ENCODE measurements at places on chromosomes 12 and 14.

- DNase-seq: peak; percentile 71
These were observed 45.5 kb upstream of the FAR2 start for GRCh38 chr12:29103539-29103974.

DNA sequence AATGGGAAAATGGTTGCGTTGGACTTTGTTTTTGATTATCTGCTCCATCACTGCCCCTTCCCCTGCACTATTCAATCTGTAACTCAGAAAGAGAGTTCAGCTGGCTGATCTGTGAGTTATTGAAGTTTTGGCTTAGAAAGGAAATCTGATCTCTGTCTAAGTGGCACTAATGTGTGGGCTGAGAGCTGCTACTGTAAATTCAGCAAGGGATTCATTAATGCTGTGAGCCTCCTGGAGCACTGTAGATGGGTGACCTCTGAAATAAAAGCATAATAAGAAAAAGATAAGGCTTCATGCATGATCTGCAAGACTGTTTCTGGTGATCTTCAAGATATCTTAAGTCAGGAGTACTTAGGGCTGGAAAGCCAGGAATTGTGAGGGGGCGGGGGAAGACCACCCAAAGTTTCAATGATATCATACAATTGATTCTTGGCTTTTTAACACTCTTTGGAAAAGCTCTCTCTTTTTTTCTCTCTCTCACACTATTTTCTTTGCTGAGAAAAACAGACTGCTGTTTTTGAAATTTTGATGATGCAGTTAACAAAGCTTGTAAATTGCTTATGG is 101.1 kb downstream of the C12orf75 start:
- DNase-seq: no peak

DNA sequence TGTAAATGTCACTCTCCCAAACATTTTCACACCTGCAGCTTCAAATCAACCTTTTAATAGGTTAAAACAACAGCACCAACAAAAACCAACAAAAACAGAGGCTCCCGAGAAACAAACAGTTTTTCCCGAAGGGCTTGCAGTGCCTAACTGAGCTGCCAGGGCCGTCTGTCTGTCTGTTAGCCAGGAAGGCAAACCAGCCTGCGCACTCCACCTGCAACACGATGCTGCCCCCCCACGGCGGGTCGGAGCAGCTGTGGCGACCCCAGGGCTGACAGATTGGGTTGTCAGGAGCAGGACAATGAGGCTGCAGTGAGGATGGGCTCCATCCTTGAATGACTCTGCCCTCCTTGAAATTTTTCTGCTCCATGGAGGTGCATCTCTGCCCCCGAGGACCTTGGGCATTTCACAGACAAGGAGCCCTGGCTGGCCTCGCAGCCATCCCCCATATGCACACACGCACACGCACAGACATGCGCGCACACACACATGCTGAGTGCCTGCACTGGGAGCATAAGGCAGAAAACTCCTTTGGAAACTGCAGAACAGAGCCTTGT is 2.6 kb downstream of the RTL1 start:
- no peak for DNase-seq

DNA sequence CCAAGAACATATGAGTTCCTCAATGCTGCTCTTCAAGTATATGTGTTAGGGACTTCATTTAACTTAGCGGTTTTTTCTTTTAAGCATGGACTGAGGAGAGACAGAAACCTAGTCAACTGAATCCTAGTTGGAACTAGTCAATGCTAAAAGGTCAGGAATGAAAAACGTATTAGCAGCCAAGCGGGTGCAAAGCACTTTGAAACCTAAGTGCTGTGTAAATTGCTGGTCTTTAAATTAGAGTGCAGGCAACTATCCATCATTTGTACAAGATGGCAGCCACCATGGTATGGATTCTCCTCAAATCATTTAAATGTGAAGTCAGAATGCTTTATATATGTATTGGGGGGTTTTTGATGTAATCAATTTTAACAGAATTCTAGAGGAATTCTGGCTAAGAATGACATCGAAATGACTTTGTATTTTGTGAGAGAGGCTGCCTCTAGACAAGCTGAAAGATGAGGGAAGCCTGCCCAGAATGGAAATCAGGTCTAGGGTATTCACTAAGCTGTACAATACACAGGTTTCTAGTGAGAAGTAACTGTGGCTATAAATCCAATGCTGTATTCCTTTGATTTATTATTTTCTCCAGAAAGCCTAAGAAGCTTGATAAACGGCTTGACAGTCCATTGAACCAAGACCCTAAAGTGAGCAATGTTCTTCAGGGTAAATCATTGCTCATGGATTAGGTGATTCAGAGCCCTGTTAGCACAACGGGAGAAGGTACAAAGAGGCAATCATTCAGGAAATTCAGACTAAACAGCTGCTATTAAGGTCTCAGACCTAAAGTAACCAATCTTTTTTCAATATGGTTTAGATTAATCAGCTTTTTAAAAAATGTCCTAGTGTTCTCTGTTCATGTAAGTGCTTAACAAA is 198.8 kb downstream of the ANO2 start:
- DNase-seq: no peak

DNA sequence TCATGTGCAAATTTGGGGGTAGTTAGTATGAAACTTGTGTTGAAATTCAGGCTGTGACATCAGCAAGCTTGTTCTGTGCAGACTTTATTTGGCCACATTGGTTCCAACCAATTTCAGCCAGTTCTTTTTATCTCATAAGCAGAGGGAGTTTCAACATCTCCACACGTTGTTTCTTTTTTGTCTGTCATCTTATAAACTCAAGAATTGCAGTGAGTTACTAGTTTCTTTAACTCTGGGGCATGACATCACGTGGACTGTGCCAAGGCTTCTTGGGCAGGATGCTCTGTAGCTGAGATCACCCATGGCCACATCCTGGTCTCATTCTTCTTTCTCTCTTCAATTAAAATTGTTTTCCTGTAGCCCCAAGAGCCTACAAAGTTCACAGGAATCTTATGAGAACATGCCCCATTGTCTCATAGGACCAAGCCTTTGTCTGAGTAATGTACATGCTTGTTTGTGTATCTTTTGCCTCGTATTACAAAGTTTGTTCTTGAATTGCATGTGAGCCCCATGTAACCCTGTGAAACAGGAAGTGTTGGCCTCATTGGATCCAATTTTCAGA is 982.0 kb upstream of the TMEM132C start:
- DNase-seq: no peak

DNA sequence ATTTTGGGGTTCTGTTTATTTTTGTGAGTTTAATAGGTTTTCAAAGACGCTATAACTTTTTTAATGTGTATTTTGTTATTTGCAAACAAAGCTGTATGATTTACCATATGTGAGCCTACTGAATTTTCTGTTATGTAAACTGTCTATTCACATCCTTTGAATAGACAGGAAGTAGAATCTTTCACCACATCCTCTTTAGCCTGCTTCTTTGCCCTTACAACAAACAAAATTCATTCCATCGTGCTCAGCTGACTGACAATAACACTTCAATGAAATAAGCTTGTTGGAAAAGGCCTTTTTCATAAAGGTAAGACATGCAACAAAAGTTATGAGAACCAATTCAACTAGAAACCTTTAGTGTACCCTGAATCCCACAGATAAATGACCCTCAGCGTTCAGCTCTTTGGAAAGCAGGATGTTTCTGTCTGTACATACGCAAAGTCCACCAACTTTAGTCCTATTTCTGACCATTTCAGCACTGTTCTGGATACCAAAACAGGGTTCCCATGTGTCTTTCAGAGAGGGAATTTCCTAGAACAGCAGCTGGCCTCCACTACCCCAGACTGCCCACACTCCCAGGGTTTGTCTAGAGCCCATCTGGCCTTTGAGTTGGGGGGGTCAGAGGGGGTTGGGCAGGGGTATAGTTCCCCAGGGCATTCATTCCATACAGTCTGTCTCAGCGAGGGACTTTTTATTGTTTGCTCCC is 71.3 kb downstream of the DUSP6 start:
- DNase-seq: no peak

GRCh38 chr14:77377502-77377844 is 294 bp downstream of the SAMD15 start:
- no peak for DNase-seq

GRCh38 chr12:597926-598568 is 65.2 kb downstream of the NINJ2 start:
- no peak for DNase-seq

GRCh38 chr12:19819231-19819630 is 379.9 kb downstream of the AEBP2 start:
- no peak for DNase-seq

DNA sequence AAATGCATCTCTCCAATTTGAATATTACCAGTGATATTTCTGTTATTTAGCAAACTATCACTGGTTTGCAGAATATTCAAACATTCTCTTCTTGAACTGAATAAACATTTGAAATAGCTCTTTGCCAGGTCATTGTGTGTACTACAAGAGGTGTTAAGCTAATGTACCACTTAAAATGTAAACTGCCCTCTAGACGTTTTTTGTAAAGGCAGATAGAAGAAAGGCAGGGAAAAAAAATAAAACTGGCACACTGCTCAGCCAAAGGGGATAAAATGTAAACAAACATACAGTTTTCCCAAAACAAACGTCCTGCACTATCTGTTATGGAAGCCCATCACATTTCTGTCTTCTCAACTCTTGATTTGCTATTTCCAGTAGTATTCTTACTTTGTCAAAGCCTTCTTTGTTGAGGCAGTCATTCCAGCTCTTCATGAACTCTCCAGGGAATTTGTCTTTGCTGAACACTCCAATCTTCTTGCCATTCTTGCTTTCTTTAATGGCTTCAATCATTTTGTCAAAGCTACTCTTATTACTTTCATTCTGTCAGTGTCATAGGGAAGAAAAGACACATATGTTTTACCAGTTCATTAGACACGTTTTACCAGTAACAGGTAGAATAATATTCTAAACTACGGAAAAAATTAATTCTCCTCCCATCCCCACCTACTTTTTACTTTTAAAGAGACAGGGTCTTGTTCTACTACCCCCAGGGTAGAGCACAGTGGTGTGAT is 13.7 kb downstream of the SUPT16H start:
- DNase-seq: no peak

- DNase-seq: no peak
These were observed 85.2 kb downstream of the TMTC3 start for GRCh38 chr12:88227263-88227662.

DNA sequence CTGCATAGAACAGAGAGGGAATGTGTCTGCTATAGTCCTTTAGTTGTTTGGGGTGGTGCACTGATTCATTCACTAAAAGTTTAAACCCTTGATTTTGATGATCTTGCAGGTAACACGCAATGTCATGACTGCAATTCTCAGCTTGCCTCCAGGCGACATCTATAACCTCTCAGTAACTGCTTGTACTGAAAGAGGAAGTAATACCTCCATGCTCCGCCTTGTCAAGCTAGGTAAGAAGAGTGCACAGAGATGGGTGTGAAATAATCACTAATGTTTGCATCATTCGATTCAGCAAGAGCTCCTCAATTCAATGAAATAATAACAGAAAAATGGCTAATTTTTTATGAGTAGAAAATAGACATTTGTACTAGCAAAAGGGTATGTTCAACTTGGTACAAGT is 203.7 kb downstream of the PTPRO start:
- DNase-seq: peak; percentile 82

GRCh38 chr12:47705566-47706425 is at the start of gene RPAP3:
Gene RPAP3, minus strand, starts transcription at chr12:47706030. Its CDS starts 3,190 bp downstream, at chr12:47702840.
- DNase-seq: peak; percentile 66

GRCh38 chr14:76808011-76808410 is 4.7 kb downstream of the ANGEL1 start:
- no peak for DNase-seq

DNA sequence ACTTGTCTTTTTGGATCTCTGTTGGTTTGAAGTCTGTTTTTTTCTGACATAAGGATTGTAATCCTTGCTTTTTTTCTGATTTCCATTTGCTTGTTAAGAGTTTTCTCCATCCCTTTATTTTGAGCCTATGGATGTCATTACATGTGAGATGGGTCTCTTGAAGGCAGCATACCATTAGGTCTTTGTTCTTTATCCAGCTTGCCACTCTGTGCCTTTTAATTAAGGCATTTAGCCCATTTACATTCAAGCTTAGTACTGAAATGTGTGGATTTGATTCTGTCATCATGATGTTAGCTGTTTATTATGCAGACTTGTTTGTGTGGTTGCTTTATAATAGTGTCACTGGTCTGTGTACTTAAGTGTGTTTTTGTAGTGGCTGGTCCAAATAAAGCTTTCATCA is 100.0 kb downstream of the CCDC91 start:
- no peak for DNase-seq

DNA sequence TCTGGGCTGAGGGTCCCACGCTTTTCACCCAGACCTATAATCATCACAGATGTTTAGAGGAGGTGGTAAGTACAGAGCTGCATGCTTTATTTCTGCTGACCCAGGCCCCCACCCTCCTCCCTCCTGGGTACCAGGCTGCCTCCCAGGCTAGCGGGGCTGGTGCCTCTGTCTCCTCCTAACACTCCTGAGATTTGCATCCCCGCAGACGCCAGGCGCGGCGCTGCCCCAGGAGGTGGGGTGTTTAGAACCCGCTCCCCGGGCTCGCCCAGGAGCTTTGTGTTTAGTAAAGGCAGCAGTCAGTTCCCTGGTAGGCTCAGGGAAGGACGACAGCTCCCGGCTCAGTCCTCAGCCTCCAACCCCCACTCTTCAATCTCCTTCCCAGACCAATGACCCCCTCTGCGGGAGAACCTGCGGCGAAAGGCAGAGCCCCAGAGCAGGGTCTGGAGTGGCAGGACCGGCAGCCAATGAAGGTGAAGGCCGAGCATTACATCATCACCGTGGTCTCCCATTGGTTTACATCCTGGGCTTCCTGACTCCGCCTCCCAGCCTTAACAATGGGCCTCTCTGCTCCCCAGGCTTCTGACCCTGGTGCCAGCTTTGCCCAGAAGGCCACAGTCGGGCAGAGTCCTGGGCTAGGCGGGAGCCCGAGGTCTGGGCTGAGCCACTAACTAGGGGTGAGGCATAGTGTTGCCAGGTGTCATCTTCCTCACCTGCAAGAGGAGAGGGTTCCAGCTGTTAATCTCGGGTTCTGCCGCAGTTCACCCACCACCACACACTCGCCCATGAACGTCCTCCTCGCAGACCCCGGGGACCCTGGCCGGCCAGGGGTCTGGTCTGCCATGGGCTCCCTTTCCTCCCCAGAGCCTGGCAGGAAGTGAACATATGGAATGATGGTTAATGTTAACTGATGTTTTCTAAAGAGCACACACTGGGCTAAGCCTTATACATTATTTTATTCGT is 57.5 kb downstream of the CALM1 start:
- no peak for DNase-seq

- no peak for DNase-seq
These were observed 9.9 kb downstream of the PEBP1 start for GRCh38 chr12:118145798-118146156.

- DNase-seq: no peak
These were observed 63.6 kb upstream of the PWP1 start for GRCh38 chr12:107622001-107622400.

DNA sequence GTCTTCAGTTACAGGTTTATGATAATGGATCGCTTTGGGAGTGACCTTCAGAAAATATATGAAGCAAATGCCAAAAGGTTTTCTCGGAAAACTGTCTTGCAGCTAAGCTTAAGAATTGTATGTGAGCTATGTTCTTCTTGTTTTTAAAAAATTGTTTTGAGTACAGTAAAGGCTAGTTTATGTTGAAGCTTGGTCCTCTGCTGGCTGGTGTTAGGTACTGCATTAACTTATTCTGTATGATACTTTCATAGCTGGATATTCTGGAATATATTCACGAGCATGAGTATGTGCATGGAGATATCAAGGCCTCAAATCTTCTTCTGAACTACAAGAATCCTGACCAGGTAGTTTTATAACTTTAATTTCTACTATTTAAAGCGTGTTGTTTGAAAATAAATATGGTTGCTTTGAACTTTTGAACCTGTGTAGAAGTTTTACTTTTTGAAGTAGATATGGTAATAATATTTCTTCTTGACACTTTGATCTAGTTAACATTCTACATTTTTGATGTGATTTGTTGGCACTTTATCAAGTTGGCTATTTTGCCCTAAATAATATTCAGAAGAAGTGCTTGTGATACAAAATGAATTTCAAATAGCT is 55.7 kb downstream of the VRK1 start:
- DNase-seq: peak; percentile 13

GRCh38 chr12:103105971-103106597 is 148.6 kb downstream of the ASCL1 start:
- DNase-seq: peak; percentile 41
